NCI-H146 (cell line): ENCODE measurements at places on chromosomes 16 and 17.

GRCh38 chr16:16147316-16147999 is 75.8 kb downstream of the ABCC6 start:
- no peak for DNase-seq

DNA sequence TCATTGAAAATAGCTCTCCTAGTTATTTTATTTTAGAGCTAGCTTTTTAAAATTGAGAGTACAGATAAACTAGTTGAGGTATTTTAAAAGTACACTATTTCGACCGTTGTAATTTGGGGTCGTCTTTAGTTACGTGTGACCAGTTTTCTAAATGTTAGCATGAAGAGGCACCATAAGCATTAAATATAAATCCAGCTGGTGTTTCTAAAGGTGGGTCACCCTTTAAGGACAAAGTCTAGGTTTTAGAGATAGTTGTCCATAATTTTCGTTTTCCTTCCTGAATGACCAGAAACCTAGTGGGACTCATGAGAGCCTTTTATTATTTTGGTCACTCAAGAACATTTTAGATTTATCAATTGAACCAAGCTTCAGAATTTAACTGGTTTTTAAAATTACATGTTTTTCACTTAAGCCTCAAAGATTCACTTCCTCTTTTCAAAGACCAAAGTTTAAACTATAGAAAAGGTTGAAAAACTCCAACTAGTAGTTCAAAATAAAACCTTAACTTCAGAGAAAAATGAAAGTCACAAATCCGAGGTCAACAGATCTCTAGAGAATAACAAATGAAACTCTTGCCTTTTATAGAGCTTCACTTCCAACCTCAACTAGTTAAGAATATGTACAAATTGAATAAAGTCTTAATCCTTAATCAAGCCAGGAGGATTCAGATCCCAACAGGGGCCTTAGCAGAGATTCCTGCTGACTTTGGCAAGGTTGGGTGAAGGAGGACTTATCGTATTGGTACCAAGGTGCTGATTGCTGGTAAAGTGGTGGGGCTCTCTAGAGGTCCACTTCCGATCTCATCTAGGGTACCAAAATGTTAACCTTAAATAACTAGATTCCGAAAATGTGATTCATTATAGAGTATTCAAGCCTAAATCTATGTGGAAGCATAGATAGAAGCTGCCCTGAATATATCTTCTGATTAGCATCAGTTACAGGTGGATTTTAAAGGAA is 32.5 kb downstream of the PHKB start:
- no peak for DNase-seq

DNA sequence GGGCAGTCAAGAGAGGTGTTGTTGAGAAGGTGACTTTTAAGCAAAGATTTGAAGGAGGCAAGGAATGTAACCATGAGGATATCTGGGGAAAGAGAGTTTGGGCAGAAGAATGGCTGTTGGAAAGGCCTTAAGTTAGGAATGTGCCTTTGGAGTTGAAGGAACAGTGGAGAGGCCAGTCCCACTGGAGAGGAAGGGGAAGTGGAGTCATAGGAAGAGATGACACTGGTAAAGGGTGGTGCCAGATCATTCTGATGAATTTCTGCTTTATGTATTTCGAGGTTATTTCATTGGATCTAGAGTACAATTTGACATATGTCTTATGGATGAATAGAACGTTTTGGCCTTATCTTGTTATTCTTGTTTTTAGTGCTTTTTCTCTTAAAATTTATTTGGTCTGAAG is 93.5 kb downstream of the WWP2 start:
- no peak for DNase-seq

GRCh38 chr17:77155125-77155524 is 14.4 kb downstream of the SEC14L1 start:
- peak; percentile 24 for DNase-seq

GRCh38 chr16:2447920-2448583 is 11.9 kb upstream of the TEDC2 start:
- DNase-seq: no peak

- DNase-seq: no peak
Measured at GRCh38 chr17:81738801-81739393, 26.8 kb downstream of the SLC25A10 start.

GRCh38 chr17:72121164-72122009 is 567 bp downstream of the SOX9 start:
- DNase-seq: peak; percentile 56

DNA sequence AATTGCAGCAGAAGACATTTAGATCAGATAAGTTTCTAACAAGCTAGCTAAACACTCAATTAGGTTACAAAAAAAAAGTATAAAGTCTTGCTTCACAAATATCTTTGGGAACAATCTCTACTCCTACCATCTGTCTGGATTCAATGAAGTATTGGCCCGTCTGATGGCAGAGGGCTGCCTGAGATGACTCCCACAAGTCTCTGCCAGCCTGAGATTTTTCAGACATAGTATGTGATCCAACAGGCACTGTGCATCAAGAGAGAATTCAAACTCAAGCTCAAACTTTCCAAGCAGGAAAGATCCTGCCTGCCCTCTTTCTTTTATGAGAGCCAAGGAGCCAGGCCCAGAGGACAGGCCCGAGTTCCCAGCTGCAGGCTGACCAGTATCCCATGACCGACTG is 22.6 kb downstream of the SLC39A11 start:
- DNase-seq: no peak

GRCh38 chr16:62058412-62058811 is 22.2 kb upstream of the CDH8 start:
- DNase-seq: no peak

DNA sequence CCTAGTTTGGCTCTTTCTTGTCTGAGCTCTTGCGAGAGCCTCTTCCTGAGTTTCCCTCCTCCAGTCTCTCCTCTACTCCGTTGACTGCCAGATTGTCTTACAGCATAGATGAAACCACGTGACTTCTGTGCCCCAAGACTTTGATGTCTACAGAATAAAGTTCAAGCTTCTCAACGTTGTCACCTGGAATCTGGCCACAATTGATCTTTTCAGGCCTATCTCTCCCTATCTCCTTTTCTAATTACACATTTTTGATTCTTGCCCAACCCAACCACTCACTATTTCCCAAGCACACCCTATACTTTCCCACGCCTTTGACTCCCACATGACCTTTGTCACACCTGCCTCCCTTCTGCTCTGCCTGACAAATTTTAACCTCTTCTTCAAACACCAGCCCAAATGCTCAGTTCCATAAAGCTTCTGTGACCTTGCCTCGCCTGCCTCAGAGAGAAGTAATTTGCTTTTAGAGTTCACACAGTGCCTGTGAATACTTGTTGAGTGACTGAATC is 52.4 kb upstream of the PMFBP1 start:
- DNase-seq: no peak

- DNase-seq: no peak
Measured at GRCh38 chr16:78576941-78577340, 477.5 kb downstream of the WWOX start.

GRCh38 chr17:62627219-62627903 is at the start of gene MRC2:
MRC2 (plus strand) TSS chr17:62627670; CDS start chr17:62627803, 133 bp downstream.
- DNase-seq: peak; percentile 24

DNA sequence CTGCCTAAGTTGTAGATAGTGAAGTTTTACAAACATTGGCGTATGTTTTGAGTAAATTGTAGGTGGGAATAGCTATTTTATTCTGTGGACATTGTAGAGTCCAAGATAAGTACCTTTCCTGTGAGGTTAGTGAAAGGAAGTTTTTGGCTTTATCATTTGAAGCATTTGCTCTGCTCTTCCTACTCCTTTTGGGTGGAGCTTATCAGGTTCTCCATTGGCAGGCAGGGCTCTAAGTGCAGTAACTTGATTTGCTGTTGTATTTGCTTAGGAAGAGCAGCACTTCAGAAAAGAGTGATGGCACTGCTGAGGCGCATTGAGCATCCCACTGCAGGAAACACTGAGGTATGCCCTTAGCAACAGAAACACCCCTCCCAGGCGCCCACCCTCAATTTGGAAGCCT is 70.1 kb downstream of the OMG start:
- DNase-seq: no peak

GRCh38 chr16:30515275-30515674 is 11.1 kb downstream of the ZNF768 start:
- DNase-seq: no peak

- DNase-seq: no peak
Measured at GRCh38 chr17:64247836-64248235, 15.2 kb downstream of the TEX2 start.

- no peak for DNase-seq
Measured at GRCh38 chr17:35683591-35683990, 47.8 kb upstream of the RASL10B start.

DNA sequence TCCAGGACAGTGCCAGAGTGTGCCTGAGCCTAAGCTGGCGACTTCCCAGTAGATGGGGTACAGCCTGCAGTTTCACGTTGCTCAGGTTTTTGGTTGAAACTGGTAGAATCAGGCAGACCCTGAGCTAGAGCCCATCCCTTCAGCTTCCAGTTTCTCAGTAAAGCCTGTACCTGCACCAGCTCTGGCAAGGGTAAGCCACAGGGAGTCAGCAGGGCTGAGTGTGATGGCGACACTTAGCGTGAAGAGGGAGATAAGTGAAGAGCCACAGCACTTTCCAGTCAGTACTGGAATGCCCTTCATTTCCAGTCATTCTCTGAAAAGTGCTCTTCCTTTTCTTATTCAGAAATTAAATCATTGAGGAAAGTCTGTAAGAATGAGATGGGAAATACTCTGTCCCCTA is 22.4 kb downstream of the PLD6 start:
- DNase-seq: no peak

- no peak for DNase-seq
Measured at GRCh38 chr17:38424297-38424972, 3.8 kb upstream of the ARHGAP23 start.

DNA sequence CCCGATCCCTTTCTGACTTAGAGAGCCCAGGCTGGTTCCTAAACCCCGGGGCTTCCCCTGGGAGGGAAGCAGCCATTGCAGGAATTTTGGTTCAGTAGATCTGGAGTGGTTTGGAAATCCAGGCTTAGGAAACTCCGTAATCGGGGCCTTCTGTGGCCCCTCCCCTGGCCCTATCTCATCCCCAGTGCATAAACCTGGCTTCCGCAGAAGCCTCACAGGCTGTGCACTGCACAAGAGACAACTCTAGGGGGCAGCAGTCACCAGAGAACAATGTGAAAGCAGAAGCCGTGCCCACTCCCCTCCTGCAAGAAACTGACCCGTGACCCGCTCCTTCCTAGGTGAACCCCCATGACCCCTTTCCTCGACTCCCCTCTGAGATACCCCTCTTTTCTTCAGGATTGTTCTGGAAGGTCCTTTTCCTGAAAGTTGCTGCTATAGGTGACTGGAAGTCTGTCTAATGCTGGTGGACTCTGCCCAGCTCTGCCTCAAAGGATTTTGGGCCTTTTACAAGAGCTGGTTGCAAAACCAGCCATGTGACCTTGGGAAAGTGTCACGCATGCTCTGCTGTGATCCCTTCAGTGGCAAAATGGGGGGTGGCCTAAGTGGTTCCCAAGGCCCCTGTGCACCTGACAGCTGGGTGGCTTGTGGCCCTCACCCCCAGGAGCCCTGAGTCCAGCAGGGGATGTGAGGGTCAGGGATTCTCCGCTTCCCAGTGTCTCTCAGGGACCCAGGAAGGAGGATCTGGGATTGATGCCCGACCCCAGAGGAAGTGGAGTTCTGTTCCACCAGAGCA is 14.4 kb downstream of the GUCY2D start:
- peak; percentile 9 for DNase-seq

- no peak for DNase-seq
Measured at GRCh38 chr17:36089339-36089865, 541 bp downstream of the CCL3 start.

- DNase-seq: no peak
Measured at GRCh38 chr16:68478526-68479250, 30.4 kb upstream of the SMPD3 start.

DNA sequence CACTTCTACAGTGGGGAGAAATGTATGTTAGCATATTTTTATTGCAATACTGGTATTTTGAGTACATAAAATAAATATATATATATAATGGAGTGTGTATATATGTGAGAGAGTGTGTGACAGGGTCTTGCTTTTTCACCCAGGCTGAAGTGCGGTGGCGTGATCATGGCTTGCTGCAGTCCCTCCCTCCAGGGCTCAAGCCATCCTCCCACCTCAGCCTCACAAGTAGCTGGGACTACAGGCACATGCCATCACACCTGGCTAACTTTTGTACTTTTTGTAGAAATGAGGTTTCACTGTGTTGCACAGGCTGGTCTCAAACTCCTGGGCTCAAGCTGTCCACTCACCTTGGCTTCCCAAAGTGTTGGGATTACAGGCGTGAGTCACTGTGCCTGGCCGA is 4.1 kb downstream of the CYLD start:
- no peak for DNase-seq

DNA sequence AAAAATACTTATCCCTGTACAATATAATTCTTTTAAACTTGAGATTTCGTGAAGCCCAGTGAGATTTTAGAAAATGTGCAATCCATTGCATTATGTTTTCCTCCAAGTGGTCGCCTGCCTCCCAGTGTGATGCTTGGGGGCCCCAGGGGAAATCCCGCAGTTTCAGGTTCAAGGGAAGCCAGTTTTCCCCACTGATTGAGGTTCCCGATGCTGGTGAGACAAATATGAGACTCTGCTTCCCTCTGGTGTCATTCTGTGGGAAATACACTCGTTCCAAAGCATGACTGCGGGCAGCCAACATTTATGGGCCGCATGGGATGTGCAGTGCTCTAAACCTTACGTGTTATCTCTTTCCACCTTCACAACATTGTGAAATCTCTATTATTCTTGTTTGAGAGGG is 200.8 kb downstream of the PRKCB start:
- peak; percentile 23 for DNase-seq

- DNase-seq: no peak
Measured at GRCh38 chr16:22632606-22633005, 121.9 kb downstream of the NPIPB5 start.

DNA sequence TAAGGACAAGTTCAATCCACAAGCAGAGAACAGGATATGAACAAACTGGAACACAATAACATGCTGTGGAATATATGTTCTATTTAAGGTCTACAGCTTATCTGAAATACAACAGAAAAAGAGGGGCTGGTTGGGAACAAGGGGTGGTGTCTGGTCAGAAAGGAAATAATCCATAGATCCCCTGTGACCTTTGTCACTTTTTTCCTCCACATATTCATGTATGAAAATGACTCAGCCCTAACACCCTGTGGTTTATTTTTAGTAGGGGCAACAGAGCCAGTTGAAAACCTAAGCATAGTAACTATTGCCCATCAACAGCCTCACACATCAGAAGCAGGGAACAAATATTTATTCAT is 12.3 kb upstream of the SPAG9 start:
- no peak for DNase-seq

DNA sequence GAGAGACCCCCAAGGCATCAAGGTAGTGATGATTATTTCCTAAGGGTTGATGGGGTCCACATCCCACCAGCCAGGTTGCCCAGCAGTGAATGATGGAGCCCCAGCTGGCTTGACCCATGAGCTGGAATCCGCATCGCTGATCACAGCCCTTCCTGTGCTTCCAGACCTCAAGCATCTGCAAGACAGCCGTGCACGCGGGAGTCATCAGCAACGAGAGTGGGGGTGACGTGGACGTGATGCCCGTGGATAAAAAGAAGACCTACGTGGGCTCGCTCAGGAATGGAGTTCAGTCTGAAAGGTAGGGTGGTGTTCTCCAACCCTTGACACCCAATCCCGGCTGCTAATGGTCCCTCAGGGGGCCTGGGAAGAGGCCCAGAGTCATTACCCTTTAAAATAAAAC is 69.3 kb downstream of the CRISPLD2 start:
- no peak for DNase-seq

GRCh38 chr16:31471875-31472708 is at the start of gene TGFB1I1:
TGFB1I1 (plus strand) TSS chr16:31472152; CDS start chr16:31472189, 37 bp downstream.
- DNase-seq: peak; percentile 65

- DNase-seq: no peak
Measured at GRCh38 chr17:33562792-33563191, 269.7 kb upstream of the ASIC2 start.
